GM12878 (cell line): ENCODE measurements at places on chromosomes 1 and 21. TPM values are rescaled to one million over a fixed set of nuclear protein-coding genes. Genes with fewer than 3 reads are reported as not detected.

PAQR6 gene
- polyA plus RNA-seq, result 0.88 and 1.3 TPM in 2 replicates

FMO5 gene
- 0.27 and 0.58 TPM in 2 replicates for polyA plus RNA-seq

TTC22 gene
- 1.3 and 1.9 TPM in 2 replicates for polyA plus RNA-seq

CFHR1 gene
- polyA plus RNA-seq, result not detected in 2 replicates

OVAAL gene
- not detected in 2 replicates for polyA plus RNA-seq

SIK1 gene
- polyA plus RNA-seq, result 0.19 TPM in 1 of 2 replicates, not detected in the other

PTCH2 gene
- polyA plus RNA-seq, result 0.33 TPM in 1 of 2 replicates, not detected in the other

C1orf87 gene
- polyA plus RNA-seq, result not detected in 2 replicates

FNBP1L gene
- polyA plus RNA-seq, result 0.06 and 0.08 TPM in 2 replicates

CLCA4 gene
- polyA plus RNA-seq, result not detected in 2 replicates

FMO1 gene
- not detected in 2 replicates for polyA plus RNA-seq

DIRAS3 gene
- not detected in 2 replicates for polyA plus RNA-seq

OR2L3 gene
- not detected in 2 replicates for polyA plus RNA-seq

DNASE2B gene
- polyA plus RNA-seq, result not detected in 2 replicates

TMEM61 gene
- not detected in 2 replicates for polyA plus RNA-seq

RIPK4 gene
- polyA plus RNA-seq, result not detected in 2 replicates

TEDDM1 gene
- not detected in 2 replicates for polyA plus RNA-seq

ZNF695 gene
- polyA plus RNA-seq, result 1.2 and 1.5 TPM in 2 replicates

CAPN8 gene
- polyA plus RNA-seq, result 13.2 and 16.0 TPM in 2 replicates

TRIM62 gene
- 1.9 and 3.0 TPM in 2 replicates for polyA plus RNA-seq

RSPO1 gene
- polyA plus RNA-seq, result not detected in 2 replicates

NGF gene
- polyA plus RNA-seq, result not detected in 2 replicates

RUNX3 gene
- polyA plus RNA-seq, result 29.3 and 29.7 TPM in 2 replicates

GJA5 gene
- polyA plus RNA-seq, result not detected in 2 replicates

DIO1 gene
- polyA plus RNA-seq, result not detected in 2 replicates

TRIM17 gene
- polyA plus RNA-seq, result 0.16 and 0.32 TPM in 2 replicates

SPRR2E gene
- not detected in 2 replicates for polyA plus RNA-seq

SLC1A7 gene
- polyA plus RNA-seq, result not detected in 2 replicates

F3 gene
- not detected in 2 replicates for polyA plus RNA-seq

LRRC38 gene
- not detected in 2 replicates for polyA plus RNA-seq

BPNT1 gene
- 33.5 and 37.4 TPM in 2 replicates for polyA plus RNA-seq

SFN gene
- polyA plus RNA-seq, result 0.82 and 0.94 TPM in 2 replicates

EPHA8 gene
- polyA plus RNA-seq, result not detected in 2 replicates

C1orf141 gene
- not detected in 2 replicates for polyA plus RNA-seq

APOBEC4 gene
- 0.25 TPM in 1 of 2 replicates, not detected in the other for polyA plus RNA-seq

GUCA2A gene
- not detected in 2 replicates for polyA plus RNA-seq

JMJD4 gene
- polyA plus RNA-seq, result 29.1 and 33.0 TPM in 2 replicates

TARS2 gene
- 42.0 and 45.7 TPM in 2 replicates for polyA plus RNA-seq

NID1 gene
- polyA plus RNA-seq, result 11.3 and 13.0 TPM in 2 replicates

FCRLB gene
- polyA plus RNA-seq, result 9.2 and 10.9 TPM in 2 replicates

GSTM1 gene
- polyA plus RNA-seq, result 54.1 and 55.1 TPM in 2 replicates

AMY1C gene
- polyA plus RNA-seq, result 0.10 TPM in 1 of 2 replicates, not detected in the other

CRP gene
- polyA plus RNA-seq, result not detected in 2 replicates

PSRC1 gene
- polyA plus RNA-seq, result 10.1 and 10.8 TPM in 2 replicates

RGS4 gene
- 0.05 TPM in 1 of 2 replicates, not detected in the other for polyA plus RNA-seq

PDPN gene
- not detected in 2 replicates for polyA plus RNA-seq

EFNA3 gene
- 0.81 and 0.95 TPM in 2 replicates for polyA plus RNA-seq

TRIM46 gene
- 0.91 and 1.2 TPM in 2 replicates for polyA plus RNA-seq

FOXD3 gene
- not detected in 2 replicates for polyA plus RNA-seq

SLC9C2 gene
- polyA plus RNA-seq, result not detected in 2 replicates

ECE1 gene
- 42.1 and 43.6 TPM in 2 replicates for polyA plus RNA-seq

KLHDC9 gene
- polyA plus RNA-seq, result 2.5 and 3.1 TPM in 2 replicates

RPTN gene
- polyA plus RNA-seq, result not detected in 2 replicates

RAB3B gene
- polyA plus RNA-seq, result 0.04 and 0.13 TPM in 2 replicates
